ENCODE measurements at places on chromosomes 1 and 21. TPM values are rescaled to one million over a fixed set of nuclear protein-coding genes. Genes with fewer than 3 reads are reported as not detected.

- no peak for DNase-seq
Observed at GRCh38 chr1:2300851-2301606, 72.9 kb downstream of the SKI start.

DNA sequence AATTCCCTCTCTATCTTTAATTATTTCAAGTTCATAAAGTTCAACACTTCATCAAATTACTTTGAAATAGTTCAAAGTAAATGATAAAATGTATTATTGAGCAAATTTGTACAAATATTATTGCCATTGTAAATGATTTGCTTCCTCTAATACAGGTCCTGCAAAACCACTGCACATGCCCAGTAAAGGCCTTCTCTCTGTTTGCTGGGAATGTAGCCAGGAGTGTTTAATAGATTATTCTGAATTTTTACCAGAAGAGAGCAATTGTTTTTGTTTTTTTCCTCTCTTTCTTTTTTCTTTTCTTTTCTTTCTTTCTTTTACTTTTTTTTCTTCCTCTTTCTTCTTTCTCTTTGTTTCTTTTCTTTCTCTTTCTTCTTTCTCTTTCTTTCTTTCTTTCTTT lies 486.3 kb downstream of the PTBP2 start:
- DNase-seq = no peak

Gene SMIM1
- not detected for total RNA-seq

Gene CDK11A
- 3.8 TPM for total RNA-seq

Measured in H4 (cell line).